GM12878 (cell line): ENCODE measurements at places on chromosomes 4 and X. TPM values are rescaled to one million over a fixed set of nuclear protein-coding genes. Genes with fewer than 3 reads are reported as not detected.

DNA sequence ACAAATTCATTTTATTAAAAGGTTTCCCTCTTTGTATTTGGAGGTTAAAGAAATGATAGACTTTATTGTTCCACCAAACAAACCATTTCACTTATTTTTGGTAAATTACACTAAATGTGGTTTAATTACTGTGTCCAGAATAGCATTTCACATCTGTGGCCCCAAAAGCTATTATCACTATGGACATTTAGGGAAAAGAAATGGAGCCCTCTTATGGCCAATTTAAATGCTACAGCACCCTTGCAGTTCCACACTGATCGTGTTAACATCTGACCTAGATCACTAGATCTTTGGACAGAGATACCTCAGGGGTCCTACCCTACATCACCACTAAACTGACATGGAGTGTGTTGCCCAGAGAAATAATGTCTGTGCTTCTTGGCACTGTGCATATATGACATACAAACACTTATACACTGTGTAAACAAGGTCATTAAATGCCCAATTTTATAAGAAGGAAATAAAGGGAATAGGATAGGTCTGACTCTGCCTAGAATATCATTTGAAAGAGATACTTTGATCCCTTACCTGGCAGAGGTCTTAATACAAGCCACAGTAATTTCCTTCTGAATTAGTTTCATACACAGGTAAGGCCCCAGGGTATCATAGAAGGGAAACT lies 163.9 kb downstream of the KDR start:
- no peak for DNase-seq

DNA sequence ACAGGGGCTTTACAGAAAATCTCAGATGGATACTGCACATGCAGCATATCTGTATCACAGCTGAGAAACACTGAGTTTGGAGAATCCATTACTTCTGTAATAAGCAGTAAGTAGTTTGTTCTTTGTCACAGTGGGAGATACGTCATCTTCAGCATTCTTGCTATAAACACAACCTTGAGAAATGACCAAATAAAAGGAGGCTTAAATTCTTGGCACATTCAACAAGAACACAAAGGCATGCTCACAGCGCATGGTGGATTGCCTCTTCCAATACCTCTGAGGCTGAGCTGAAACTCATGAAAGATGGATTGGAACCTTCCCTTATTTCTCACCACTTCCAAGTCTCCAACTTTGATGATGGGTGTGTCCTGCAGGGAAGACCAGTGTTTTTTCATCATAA lies 54.5 kb downstream of the ANXA5 start:
- no peak for DNase-seq

GRCh38 chrX:136193771-136194170 lies 46.4 kb downstream of the FHL1 start:
- no peak for DNase-seq

- no peak for DNase-seq
Observed at GRCh38 chrX:137748827-137749226, 182.9 kb downstream of the ZIC3 start.

DNA sequence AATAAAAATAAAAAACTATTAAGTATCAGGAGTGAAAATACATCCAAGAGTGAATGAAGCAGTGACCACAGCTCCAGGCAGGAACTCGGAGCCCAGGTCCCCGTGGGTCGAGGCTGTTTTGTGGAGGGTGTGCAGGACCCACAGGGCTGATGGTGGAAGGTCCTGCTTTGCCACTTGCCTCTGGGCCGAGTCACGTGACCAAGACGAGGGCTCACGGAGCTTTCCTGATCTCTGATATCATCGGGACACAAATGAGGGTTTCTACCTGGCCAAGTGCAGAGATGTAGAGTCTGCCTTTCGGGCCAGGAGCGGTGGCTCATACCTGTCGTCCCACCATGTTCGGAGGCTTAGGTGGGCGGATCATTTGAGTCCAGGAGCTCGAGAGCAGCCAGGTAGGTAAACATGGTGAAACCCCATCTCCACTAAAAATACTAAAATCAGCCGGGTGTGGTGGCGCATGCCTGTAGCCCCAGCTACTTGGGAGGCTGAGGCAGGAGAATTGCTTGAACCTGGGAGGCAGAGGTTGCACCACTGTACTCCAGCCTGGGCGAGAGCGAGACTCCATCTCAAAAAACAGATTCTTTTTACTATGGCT lies 7.2 kb downstream of the SLC25A6 start:
- DNase-seq = no peak

- DNase-seq = no peak
Observed at GRCh38 chr4:87529187-87529586, at the start of gene SPARCL1. Gene SPARCL1 (minus strand): TSS chr4:87529376. CDS start chr4:87499574, 29,802 bp downstream.

- DNase-seq = no peak
Observed at GRCh38 chr4:102715057-102715456, 45.7 kb downstream of the MANBA start.

The ITM2A gene
- 32.8 and 36.0 TPM in 2 replicates for total RNA-seq

DNA sequence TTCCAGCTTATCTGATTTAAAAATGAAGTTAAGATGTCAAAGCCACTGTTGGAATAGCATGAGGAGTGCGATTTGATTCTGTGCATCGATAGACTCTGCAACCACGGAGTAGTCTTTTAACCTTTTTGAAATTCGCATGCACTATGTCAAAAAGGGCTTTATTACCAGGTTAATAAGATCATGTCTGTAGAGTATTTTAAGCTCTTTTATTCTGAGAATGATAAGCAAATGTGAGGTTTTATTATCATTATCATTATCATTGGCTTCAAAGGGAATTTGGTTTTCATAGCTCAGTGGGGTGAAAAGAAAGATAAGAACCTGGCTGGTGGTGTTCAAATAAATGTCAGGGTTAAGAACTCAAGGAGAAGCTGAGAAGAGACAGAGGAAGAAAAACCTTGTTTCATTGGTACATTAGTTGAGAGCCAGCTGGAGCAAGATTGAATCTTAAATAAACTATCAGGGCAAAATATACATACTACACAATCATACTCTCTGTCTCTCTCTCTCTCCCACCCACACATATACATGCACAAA lies 102.6 kb downstream of the MMRN1 start:
- DNase-seq = no peak

The AMBN gene
- not detected in 2 replicates for total RNA-seq
